ENCODE measurements at places on chromosomes 4 and X.

- DNase-seq, result no peak
These were observed 35.0 kb downstream of the LHFPL1 start for GRCh38 chrX:112644713-112645112.

GRCh38 chr4:153735906-153736461 is 23.8 kb downstream of the RNF175 start:
- no peak for DNase-seq

GRCh38 chrX:16772460-16772859 is 13.8 kb upstream of the TXLNG start:
- no peak for DNase-seq

- no peak for DNase-seq
These were observed 929 bp downstream of the ESX1 start for GRCh38 chrX:104253567-104254441.

GRCh38 chr4:70120323-70120722 is 33.7 kb upstream of the PRR27 start:
- no peak for DNase-seq

DNA sequence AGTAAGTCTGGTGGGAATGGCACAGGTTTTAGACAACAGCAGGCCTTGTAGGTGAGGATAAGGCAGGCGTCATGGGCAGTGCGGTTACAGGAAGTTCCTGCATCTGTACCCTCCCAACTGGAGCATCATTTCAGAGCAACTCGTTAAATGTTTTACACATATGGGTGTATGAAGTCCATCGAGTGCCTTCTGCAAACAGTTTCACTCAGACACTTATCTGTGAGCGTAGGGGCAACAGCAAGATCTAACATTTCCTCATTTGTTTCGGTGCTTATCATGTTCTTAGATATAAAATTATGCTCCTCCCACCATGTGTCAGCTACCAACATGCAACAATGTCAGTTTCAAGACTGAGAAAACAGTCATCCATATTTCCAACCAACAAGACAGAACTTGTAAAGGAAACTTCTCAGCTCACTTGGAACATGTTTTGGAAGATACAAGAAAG is 69.9 kb downstream of the ELOVL6 start:
- DNase-seq, result no peak

DNA sequence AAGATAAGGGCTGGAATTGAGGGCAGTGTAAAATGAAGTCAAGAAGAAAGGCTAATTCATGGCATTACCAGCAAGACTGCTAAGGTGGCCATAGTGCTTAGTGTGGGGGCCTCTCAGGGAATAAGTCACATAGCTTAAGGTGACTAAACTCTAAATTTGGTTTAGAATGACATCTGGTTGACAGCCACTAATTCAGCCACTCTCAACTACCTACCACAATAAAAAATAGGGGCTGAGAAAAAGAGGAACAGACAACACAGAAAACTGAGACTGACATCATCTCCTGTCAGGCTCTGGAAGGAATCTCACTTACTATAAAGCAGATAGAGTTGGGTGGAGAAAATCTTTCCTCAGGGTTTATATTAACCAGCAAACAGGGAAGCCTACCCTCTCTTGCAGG is 96.9 kb downstream of the CHRDL1 start:
- no peak for DNase-seq

GRCh38 chr4:60805500-60806313 is 394.4 kb upstream of the ADGRL3 start:
- DNase-seq, result no peak

DNA sequence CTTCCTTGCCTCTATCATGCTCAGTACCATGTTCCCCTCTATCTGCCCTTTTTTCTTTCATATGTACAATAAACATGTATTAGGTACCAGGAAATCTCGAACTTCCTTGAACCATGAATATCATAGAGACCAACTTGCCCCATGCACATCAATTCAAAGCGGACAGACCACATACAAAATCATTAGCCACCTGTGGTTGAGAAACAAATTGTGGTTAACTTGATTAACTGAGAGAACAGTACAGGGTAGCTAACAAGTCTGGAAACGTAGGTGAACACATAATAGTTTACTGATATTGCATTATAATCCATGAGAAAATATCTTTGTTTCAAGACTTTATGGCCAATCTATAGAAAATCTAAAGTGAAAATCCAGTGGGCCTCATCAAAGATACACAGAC is 8.2 kb downstream of the CASP3 start:
- DNase-seq, result no peak

- no peak for DNase-seq
These were observed 73.1 kb downstream of the MAMLD1 start for GRCh38 chrX:150436195-150436594.

DNA sequence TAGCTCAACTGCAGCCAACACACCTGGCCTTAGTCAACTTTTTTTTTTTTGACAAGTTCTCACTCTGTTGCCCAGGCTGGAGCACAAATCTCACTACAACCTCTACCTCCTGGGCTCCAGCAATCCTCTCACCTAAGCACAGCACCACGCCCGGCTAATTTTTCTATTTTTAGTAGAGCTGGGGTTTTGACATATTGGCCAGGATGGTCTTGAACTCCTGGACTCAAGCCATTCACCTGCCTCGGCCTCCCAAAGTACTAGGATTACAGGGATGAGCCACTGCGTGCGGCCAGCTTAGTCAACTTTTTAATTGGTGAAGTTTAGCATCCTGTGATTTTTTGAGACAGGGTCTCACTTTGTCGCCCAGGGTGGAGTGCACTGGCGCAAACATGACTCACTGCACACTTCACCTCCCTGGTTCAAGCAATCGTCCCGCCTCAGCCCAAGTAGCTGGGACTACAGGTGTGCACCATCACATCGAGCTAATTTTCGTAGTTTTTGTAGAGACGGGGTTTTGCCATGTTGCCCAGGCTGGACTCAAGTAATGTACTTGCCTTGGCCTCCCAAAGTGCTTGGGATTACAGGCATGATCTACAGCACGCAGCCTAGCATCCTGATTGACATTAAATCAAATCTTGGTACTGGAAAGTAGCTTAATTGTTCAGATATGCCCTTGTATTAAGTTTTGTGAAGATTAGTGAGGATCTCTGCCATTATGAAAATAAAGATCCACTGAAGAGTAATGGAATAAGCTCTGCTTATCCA is 8.3 kb downstream of the HNRNPDL start:
- DNase-seq, result no peak

DNA sequence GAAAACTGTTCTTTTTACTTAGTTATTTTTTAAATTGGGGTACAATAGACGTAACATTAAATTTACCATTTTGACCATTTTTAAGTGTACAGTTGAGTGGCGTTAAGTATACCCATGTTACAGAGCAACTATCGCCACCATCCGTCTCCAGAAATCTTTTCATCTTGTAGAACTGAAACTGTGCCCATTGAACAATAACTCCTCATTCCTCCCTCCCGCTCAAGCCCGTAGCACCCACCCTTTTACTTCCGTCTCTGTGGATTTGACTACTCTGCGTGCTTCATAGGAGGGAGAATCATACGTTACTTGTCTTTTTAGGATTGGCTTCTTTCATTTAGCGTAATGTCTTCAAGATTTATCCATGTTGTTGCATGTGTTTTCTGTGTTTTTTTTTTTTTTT is 55.3 kb downstream of the TMEM131L start:
- no peak for DNase-seq

GRCh38 chr4:168710353-168710946 is 213.6 kb downstream of the PALLD start:
- DNase-seq, result no peak

DNA sequence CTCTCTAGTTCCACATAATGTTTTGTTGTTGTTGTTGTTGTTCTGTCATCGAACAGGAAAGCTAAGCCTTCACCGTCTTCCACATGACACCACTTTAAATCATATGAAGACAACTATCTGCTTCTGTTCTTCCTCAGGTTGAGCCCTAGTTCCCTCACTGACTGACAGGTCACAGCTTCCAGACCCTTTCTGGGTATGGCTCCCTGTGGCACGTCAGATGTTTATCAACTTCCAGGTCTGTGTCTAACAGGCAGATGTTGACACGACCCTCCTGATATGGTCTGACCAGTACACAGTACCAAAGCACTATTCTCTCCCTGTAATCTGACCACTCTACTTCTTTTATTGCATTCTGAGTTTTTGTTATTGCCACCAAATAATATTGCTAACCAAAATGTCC is 51.4 kb downstream of the PRDM5 start:
- DNase-seq, result no peak

DNA sequence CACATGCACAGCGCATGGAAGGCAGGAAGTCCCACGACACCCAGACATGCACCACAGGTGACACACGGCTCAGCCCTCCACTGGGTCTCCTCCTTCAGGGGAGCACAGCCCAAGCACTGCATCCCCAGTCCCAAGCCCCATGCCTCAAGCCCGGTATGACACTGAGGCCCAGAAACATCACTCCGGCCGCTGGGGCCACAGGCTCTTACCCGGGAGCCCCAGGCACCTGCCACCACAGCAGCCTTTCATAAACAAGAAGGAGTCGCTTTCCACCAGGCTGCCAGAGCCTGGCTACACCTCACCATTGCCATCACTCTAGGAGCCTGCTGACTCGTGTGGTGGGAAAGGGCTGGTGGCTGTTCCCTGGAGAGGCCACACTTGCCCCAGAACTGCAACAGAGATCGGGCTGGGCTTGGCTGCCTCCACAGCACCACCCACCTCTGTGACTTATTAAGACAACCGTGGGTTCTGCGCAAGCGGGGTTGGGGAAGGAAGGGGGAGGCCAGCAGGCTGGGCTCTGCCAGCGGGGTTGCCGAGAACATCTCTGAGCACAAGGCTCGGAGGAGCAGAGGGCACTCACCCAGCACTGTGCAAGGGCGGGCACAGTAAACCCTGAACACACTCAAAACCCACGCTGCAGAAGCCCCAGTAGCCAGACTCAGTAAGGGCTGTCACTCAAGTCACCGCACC is 4.5 kb downstream of the HAUS7 start:
- DNase-seq, result no peak

DNA sequence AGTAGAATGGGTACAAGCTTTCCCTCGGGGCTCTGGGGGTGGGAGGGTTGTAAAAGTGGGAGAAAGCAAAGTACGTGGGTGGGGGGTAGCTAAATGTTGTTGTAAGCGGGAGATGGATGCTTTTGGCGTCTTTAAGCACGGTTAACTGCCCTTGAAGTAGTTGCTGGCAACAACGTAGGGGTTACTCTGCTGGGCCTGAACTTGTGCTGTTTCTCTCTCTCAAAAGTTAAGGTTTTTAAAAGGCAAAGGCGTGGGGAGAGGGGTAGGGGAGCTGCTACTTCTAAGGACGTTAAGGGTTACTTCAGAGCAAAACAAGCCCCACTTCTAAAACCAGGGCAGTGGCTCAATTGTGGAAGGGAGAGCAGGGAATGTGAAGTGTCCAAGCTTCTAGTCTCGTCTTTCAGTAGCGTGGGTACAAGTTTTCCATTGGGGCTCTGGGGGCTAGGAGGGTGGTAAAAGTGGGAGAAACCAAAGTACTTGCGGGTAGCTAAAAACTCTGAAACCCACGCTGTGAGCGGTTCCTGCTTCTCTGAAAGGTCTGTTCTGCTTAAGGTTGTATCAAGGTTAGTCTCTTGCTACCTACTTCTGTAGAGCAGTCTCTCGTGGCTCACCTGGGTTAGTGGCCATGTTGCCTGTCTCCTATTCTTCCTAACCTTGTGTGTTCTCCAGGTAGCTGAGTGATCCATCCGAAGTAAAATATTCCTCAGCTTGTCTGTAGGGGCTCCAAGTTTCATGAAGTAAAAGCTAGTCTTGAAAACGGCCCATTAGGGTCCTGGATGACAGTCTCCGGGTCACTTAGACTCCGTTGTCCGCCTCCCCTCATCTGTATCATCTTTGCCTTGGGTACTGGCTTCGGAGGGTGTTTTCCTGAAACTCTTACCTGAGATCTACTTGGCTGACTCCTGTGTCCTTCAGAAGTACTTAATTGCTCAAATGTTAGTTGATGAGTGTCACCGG is 1.7 kb upstream of the WDR1 start:
- DNase-seq, result no peak

DNA sequence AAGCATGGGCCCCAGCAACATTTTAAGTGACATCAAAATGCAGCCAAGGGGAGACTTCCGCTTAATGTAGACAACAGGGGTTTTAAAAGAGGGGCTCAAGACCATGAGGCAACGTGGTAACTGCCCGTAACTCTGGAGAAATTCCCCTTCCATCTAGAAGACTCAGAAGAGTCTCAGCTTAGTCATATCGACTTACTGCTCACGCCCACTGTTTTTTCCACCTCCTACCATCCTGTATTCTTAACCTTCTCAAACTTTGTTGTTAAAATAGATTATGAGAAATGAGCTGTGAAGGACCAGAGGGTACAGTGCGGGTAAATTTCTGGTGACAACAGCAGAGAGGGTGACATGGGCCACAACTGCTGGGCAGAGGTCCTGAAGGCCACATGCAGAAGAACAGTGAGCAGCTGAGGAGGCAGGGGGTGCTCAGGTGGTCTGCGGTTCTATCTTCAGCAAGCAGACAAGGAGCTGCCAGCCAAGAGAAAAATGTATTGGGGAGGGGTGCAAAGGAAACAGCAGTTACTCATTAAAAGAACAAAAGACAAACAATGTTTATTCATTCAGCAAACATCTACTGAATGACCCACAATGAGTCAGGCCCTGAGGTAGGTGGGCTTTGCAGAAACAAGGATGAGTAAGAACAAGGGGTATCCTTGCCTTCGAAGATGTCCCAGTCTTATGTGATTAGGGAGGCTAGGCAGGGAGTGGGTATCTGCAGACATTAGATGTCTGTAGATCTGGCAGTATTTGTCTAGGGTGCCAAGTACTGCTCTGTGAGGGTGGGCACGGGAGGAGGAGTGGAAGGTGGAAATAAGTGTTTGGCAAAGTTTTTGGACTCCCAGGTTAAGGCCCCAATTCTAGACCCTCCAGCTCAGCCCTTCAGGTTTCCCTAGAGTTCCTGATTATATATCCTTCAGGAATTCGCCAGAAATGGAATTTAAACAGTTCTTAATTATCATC is 175.3 kb downstream of the TSPAN5 start:
- no peak for DNase-seq

GRCh38 chr4:127829014-127829413 is 46.9 kb downstream of the HSPA4L start:
- no peak for DNase-seq

DNA sequence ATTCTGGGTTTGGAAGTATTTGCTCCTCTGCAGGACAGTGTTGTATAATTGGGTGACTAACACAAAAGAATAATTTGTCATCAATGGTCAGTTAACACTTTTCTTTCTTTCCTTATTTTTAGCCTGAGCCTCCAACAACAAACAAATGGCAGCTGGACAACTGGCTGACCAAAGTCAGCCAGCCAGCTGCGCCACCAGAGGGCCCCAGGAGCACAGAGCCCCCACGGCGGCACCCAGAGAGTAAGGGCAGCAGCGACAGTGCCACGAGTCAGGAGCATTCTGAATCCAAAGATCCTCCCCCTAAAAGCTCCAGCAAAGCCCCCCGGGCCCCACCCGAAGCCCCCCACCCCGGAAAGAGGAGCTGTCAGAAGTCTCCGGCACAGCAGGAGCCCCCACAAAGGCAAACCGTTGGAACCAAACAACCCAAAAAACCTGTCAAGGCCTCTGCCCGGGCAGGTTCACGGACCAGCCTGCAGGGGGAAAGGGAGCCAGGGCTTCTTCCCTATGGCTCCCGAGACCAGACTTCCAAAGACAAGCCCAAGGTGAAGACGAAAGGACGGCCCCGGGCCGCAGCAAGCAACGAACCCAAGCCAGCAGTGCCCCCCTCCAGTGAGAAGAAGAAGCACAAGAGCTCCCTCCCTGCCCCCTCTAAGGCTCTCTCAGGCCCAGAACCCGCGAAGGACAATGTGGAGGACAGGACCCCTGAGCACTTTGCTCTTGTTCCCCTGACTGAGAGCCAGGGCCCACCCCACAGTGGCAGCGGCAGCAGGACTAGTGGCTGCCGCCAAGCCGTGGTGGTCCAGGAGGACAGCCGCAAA is 106.0 kb downstream of the KLHL8 start:
- DNase-seq, result no peak

All from stimulated activated CD4-positive, alpha-beta T cell treated with anti-CD3 and anti-CD28 coated beads, TNF-alpha, amount 100 ng/mL, for 48 hours (primary cell).